ENCODE measurements at places on chromosomes 11 and 22.

GRCh38 chr11:14942745-14943144, 29.4 kb downstream of the CALCA start:
- DNase-seq: no peak

DNA sequence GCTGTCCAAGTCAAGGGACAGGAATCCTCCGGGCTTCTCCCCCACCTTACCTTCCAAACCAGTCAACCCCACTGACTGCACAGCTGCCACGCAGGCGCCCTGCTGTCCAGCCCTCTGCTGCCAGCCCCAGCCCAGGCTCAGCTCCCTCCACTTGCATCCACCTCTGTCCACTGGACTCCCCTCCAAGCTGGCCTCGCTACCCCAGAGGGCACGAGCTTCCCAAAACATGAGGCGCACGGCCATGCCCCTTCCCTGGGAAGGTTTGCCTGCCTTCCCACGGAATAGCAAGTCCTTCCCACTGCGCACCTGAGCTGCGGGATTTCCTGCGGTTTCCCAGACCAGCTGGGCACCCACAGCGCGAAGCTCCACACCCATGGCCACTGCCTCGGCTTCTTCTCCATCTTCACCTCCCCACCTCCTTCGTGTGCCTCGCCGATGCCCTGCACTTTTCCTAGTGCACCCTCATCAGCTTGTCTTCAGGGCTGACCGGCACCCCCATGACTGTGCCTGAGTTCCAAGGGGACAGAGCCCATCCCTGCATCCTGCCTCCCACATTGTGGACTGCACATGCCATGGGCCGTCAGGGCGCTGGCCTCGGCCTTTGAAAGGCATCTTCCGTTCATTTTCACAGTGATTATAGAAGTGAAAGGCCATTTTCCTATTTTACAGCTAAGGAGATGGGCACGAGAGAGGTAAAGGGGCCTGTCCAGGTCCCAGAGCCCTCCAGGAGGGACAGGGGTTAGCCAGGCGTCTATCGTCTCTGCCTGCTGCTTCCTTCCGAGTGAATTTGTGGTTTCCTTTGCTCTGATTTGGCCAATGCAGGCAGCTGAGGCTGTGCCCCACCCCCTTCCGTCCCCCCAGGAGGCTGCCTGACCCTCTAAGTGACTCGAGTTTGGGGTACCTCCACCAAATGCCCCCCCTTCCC, 16.4 kb downstream of the IFITM10 start:
- no peak for DNase-seq

DNA sequence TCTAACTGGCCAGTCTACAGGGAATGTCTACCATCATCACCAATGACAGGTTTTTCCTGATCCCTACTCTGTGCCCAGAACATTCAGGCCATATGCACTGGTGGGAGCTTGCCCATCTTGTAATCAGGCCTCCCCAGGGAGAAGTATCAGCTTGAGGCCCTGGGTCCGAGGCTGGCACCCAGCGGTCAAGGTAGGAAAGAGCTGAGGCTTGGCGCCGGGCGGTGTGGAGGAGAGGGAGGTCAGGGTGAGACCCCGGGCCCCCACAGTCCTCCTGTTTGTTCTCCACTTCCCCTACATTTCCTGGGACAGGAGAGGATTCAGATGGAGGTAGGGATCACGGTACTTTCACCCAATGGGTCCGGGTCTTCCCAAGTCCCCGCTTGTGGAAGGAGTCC, 15.5 kb downstream of the TSKU start:
- no peak for DNase-seq

DNA sequence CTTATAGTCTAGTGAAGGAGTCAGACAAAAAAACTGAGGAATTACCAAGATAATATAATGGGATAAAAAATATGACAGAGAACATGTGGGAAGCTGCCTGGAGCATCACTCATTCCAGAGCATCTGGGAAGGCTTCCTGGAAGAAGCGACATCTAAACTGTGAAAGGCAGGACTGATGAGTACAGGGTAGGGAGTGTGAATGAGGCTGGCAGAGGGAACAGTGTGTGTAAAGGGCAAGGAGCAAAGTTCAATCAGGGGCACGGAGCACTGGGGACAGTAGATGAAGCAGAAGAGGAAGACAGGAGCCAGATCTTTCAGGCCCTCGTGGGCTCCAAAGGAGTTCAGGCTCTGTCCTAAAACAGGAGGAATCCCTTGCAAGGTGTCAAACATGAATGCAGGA, 55.8 kb upstream of the PRDM11 start:
- no peak for DNase-seq

GRCh38 chr11:86807360-86807759, 7.0 kb downstream of the PRSS23 start:
- DNase-seq: no peak

DNA sequence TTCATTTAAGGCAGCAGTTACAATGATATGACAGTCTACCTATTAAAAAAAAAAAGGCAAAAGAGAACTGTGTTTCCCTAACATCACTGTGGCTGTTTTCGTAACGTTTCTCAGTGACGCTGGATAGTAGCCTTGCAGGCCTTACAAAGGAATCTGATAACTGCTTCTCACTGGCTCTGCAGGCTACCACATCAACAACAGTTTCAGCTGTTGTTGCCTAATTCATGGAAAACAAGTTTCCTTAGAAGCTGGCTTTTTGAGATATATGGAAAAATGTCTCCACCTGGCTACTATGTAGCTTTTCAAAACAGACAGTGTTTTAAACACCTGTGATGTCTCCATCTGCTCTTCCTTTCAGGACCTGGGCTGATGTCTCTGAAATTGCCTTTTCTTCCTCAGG, 3.8 kb downstream of the OR51V1 start:
- DNase-seq: no peak

DNA sequence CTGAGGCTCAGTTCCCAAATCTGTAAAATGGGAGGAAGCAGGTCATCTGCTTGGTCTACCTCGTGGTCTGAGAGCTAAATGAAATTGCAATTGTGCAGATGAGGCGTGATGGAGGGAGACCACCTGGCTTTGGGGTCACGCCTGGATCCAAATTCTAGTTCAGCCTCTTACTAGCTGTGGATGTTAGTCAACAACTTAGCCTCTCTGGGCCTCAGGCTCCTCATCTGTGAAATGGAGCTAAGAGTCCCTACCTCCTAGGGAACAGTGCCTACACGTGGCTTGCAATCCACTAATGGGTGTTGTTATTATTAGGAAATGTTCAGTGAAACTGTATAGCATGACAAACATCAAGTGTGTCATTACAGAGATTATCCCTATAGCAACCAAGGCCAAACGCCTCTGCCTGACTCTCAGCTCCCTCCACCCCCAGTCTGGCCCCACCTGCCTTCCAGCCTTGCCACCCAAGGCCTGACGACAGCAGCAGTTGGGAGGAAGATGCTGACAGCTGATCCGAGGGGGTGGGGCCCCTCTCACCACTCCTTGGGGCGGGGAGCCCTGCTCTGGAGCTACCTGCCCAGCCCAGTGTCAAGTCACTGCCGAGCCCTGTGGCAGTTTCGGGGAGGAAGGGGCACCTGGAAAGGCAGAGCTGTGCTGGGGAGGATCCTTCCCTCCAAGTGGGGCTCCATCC, 1.7 kb upstream of the RHOD start:
- DNase-seq: no peak

GRCh38 chr11:103317118-103317517, 207.9 kb downstream of the DYNC2H1 start:
- no peak for DNase-seq

DNA sequence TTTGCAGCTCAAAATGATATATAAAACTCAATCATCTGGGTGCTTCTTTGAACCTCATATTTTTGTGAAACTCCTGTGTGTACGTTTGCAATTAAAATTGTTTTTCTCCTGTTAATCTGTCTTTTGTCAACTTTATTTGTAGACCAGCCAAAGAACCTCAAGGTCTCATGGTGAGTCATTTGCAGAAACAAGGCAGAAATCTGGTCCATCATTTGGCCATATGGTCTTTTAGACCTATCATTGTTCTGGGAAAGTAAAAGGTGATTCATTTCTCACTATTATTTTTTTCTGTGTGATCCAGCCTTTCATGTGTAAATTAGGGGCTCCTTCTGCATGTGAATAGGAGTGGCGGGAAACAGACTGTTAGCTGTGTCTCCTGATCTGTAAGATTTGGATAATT, 399.1 kb upstream of the DDI1 start:
- DNase-seq: no peak

DNA sequence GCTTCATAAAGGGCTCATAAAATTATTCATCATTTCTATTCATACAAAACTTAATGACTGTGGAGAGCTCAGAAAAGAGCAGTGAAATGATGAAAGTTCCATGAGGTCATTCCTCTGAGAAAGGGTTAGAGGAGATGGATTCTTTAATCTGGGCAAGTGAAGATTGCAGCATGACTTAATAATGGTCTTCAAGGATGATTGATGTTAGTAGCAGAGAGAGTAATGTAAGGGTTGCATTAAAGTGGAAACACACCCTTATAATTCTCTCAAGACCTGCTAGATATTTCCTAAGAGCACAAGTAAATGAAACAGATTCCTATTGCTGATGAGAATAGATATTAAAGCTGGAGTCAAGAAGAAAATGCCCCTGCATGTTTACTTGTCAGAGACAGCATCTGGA, 711.6 kb upstream of the ANO5 start:
- DNase-seq: no peak

DNA sequence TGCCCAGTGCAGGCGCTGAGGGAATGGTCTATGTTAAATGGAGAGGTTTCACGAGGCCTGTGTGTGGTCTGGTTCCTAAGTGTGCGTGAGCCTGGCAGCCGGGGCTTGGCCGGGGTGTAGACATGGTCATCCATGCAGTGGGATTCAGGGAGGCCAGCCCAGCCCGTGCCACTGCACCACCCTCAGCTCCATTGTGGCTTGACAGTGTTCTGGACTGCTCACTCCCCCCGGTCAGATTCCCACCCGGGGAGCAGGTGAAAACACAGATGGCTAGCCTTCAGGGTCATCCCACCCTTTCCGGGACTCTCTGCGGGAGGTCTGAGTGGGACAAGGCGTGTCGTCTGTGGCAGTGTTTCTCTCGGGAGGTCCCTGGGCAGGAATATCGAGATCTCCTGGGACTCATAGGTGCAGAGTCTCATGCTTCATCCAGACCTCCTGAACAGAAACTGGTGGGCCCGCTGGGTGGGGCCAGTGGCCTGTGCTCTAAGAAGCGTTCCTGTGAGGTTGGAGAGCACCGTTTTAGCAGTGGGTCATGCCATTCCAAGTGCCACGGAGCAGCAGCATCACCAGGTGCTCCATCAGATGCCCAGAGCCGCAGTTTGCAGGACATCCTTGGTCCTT, 52.3 kb downstream of the ST14 start:
- no peak for DNase-seq

Data from CD14-positive monocyte (primary cell).